ENCODE measurements at places on chromosomes 5 and 9.

DNA sequence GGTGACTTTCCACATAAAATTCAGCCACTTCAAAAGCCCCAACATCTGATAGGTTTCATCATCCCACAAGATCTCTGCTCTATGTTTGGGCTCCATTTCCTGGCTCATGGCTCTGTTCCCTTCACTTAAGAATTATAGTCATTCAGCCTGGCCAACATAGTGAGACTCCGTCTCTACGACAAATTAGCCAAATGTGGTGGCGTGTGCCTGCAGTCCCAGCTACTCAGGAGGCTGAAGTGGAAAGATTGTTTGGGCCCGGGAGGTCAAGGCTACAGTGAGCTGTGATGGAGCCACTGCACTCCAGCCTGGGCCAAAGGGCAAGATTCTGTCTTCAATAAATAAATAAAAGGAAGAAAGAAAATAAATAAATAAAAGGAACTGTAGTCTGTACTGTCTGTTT lies 57.9 kb upstream of the CTSV start:
- DNase-seq: no peak

GRCh38 chr5:32182463-32183063 lies 8.4 kb upstream of the GOLPH3 start:
- DNase-seq: no peak

GRCh38 chr9:134130503-134131375 lies 5.1 kb upstream of the WDR5 start:
- no peak for DNase-seq

DNA sequence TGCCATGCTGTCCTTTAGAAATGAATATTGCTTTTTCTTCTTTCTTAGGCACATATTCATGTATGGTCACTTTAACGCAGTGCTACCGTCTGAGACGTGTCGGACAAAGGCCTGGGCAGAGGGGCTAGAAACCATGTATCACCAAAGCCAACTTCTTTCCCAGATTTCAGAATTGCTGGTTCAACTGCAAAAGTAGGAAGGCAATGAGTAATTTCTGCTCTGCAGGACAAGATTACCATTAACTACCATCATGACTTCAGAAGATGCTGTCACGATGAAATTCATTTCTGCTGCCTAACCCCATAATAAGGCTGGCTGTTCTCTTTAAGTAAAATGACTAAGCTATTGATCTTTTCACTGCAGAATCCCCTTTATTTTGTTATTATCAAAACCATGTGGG lies 306.7 kb downstream of the PDE4D start:
- DNase-seq: no peak

DNA sequence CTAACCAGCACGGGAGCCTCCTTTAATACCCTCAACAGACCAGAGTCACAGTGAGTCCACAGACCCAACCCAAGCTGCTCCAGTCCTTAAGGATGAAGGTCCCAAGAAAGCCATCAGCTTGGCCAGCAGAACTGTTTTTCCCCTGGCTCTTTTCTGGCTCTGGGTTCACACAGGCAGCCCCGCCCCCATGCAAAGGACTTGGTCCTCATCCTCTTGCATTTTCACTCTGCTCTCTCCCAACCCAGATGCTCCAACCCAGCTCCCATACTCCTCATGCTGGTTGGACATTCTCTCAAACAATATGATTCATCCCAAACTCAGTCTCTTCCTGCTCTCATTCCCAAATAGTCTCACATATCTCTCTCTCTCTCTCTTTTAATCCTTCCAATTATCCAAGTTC lies 74.2 kb upstream of the SPOCK1 start:
- no peak for DNase-seq

GRCh38 chr9:72623156-72623555 lies 101.7 kb downstream of the TMC1 start:
- no peak for DNase-seq

DNA sequence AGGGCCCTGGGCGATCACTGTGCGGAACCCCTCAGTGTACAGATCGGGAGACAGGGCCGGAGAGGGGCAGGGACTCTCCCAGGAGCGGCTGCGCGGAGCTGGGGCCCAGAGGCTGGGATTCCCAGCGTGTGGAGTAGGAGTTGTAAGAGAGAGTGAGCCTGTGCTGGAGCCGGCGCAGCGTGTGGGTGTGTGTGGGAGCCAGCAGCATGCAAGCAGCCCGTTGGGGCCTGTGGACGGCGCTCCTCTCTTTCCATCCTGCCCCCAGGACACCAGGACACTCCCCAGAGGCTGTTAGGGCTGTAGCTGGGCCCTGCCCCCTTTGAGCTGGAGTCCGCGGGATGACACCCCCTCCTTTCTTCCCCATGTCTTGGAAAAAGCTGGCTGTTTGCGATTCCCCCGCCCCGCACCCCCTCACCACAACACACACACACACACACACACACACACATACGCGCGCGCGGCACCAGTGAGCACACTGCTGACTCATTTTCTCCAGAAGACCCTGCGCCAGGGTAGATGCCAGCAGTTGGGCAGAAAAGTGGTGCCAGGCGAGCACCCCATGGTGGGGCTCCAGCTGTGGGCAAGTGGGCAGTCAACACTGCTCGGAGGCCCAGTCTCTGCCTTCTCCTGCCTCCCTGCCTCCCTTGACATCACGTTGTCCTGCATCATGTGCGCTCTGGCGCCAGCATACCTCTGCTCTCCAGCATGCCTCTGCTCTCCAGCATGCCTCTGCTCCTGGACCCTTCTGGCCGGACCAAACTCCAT lies 1.5 kb downstream of the COL27A1 start:
- no peak for DNase-seq

DNA sequence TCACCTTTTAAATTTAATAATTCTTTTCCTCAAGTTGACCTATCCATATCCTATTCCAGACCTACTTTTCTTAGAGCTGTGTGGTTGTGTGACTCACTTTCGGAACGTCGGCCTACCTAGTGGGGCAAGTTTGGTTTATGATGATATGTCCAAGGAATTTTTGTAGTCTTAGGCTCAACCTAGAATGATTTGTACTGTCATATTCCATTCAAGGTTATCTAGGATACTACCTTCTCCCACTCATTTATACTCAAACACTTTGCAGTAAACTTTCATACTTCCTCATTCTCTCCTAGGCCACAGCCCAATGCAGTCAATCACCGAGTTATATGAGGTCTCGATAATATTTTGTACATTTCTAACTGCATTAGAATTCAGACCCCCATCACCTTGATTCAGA lies 61.9 kb downstream of the PIK3R1 start:
- DNase-seq: no peak

DNA sequence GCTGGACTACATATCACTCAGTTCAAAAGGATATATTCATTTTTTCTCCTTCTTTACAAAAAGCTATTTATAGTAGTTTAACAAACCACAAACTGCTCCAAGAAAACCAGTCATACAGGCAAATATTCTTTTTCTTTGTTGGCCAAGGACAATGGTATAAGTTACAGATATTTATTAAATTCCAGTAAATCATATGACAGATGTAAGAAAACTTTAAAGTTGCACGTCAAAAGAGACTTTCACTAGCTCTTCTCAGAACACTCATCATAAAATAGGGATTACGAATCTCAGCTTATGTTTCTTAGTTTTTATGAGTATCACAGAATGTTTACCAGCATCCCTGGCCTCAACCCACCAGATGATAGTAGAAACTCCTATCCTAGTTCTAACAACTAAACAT lies 67.2 kb downstream of the ANKRD31 start:
- DNase-seq: no peak

DNA sequence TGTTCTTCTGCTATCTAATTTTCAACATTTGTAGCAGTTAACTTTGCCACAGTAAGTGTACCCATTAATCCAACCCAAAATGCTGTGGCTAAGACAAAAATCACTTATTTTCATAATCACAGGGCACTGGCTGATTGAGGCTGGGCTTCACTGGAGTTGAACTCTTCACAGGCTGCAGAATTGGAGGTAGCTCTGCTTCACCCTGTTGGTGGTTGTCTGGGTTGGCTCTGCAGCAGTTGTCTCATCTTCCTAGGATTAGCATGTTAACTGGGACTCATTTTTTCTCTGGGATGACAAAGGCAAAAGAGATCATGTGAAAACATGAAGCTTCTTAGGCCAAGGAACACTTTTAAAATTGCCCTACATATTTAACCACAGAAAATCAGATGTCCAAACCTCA lies 518.9 kb downstream of the TLR4 start:
- DNase-seq: no peak

GRCh38 chr9:99025616-99026270 lies 79.2 kb upstream of the TGFBR1 start:
- no peak for DNase-seq

DNA sequence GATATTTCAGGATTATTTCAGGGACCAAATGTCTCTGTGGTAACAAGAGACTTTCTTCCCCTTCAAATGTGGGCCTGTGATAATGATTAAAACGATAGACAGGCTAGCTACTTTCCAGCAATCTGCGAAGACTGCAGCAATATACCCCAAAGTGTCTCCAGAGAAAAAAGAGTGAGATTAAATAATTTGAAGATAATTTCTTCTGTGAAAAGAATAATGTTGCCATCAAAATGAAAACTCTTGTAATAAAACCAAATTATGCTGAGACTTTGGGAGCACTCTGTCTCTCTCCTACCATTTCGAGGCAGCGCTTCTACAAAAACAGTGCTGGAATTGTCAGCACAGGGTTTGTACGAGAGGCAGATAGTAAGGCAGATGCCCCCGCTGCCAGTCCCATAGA lies 104.2 kb upstream of the SPOCK1 start:
- no peak for DNase-seq

GRCh38 chr5:69211200-69211599 lies 21.8 kb downstream of the CENPH start:
- DNase-seq: no peak

- DNase-seq: no peak
Measured at GRCh38 chr5:81751836-81752643, 1.1 kb upstream of the SSBP2 start.

- peak; percentile 84 for DNase-seq
Measured at GRCh38 chr5:176611435-176611834, 1.5 kb upstream of the GPRIN1 start.

DNA sequence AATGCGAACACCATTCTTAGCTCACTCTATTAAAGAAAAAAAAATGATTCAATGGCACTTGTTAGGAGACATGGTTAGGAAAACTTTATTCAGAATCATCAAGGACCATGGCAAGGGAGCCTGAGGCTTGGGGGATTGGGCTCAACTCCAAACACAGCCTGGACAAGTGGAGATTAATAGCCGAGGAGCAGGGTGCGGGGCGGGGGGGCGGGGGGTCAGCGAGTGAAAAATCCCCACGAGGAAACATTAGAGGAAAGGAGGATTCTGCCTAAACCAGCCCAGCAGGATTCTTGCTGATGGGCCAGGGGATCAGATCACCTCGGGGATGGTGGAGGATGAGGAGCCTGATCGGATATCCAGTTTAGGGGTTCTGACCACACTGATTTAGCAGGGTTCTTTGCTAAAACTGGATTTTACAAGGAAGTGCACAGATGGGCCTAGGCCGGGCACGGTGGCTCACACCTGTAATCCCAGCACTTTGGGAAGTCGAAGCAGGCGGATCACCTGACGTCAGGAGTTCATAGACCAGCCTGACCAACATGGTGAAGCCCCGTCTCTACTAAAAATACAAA lies 24.4 kb upstream of the FIBCD1 start:
- DNase-seq: no peak

Measured in renal cortex interstitium (tissue), 15 donors.